ENCODE measurements at places on chromosomes 16 and 17.

GRCh38 chr17:27339198-27339835, 45.4 kb downstream of the WSB1 start:
- DNase-seq, result no peak

DNA sequence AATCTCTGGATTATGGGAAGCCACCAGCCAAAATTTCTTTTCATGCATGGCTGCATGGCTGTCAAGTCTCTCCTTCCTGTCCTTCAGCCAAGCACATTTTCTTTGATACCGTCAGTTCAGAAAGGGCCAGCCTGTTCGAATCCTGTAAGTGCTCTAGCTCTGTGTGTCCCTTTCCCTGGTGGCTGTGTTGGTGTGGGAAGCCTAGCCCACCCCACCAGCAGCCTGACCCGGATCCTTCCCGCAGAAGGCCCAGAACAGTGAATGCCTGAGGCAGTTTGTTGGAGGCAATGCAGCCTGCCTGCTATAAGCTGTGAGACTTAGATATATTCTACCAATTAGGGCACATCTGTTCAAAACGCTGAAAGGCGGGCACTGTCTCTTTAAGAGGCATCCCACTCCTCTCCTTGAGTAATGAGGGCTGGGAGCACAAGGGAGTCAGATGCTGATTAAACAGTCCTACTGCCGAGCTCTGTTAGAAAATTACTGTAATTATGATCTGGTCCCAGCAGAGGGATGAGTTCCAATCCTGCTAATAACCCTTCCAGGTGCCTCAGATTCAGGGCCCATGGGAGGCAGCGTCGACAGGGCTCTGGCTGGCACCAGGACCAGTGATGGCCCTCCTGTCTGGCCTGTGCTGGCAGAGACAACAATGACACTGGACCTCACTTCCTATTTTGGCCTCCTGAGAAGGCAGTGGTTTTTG, 18.4 kb downstream of the SNX11 start:
- no peak for DNase-seq

DNA sequence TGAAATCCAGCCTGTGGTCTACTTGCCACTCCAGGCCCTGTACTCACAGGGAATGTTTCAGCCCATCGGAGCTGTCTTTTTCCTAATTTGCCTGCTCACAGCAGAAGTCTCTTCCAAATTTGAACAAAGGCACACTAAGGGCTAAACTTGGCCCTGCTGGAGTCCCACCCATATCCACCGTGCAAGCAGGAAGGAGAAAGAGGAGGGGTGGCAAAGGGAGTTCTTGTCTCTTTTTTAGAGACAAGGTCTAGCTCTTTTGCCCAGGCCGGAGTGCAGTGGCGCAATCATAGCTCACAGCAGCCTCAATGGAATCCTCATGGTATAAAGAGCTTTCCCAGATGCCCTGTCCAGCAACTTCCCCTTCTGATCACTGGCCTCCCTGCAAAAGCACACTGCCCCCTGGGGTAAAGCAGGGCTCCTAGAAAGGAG, 2.7 kb upstream of the PRM1 start:
- no peak for DNase-seq

- no peak for DNase-seq
These were observed 51.5 kb downstream of the HIC1 start for GRCh38 chr17:2106308-2106955.

GRCh38 chr16:85515830-85516397, 97.2 kb upstream of the GSE1 start:
- DNase-seq, result no peak

DNA sequence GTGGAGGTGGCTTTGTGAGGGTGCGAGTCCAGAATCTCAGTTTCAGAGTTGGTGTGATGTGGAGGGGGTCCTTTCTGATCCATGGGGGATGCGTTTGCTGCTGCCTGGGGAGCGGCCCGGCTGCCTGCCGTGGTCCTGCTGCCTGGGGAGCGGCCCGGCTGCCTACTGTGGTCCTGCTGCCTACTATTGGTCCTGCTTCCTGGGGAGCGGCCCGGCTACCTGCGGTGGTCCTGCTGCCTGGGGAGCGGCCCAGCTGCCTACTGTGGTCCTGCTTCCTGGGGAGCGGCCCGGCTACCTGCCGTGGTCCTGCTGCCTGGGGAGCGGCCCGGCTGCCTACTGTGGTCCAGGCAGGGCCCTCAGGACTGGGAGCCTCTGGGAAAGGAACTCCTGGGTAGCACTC, 61.5 kb upstream of the ZNF750 start:
- DNase-seq, result no peak

DNA sequence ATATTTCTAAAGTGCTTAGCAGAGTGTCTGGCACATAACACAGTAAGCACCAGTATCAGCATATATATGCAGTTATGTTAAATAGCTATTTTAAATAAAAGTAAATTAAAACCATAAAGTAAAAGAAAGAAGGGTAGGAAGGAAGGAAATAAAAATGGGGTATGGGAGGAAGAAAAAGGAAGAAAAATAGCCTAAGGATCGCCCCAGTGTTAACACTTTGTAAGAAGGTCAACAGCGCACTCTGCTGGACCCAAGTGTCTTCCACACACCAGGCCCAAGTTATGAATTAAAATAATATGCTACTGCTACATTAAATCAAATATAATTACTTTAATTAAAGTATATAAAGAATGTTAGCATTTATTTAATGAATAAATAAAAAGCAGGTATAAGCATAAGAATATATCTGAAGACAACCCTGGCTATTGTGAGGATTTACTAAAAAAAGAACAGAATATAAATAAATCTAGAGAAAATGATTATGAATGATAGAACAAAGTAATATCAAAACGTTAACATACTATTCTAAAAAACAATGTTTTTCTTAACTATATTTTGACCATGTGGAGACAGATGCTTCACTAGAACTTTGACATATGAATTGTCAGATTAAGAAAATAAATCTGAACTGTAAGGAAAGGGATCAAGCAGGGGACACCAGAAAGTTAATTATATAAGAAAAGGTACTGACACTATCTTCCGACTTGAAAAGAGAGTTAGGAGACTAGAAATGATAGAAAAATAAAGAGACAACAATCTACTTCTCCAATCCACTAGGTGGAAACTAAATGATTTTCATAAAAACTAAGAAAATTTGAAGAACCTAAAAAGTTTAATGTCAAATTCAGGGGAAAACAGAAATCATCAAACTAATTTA, 25.9 kb downstream of the BRIP1 start:
- peak; percentile 74 for DNase-seq

DNA sequence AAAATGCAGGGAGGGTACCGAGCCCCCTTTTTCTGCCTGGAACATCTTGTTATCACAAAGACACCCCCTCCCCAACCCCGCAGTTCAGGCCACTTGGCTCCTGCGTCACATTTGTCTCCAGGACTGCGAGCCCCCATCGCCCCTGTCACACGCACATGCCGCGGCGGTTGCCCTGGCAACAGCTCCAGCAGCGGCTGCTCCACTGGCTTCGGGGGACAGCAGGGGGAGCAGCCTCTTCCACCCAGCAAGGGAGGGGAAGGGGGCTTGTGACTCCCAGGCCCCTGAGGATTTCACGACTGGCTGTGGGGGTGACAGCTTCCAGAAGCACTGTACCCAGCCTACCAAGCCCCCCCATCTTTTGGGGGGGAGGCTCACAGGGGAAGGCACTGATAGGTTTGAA, 2.6 kb downstream of the BAIAP3 start:
- peak; percentile 30 for DNase-seq

DNA sequence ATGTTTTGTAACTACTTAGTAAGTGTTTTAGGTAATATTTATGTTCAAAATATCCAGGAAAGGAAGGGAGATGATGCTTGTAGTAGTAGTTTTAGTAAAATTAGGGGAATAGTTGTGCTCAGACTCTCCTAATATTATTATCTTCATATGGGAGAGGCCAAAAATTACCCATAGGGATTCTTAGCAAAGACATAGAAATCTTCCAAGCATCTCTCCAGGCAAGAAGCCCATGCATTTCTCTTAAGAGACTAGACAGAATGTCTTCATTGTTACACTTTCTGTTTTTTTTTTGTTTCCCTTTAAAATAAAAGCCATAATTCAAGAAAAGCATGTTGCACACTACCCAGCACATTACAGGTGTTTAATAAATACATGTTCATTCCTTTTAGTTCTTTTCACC, 180.6 kb downstream of the CYB561 start:
- no peak for DNase-seq

GRCh38 chr17:44887971-44888954, 11.0 kb downstream of the EFTUD2 start:
- DNase-seq, result no peak

DNA sequence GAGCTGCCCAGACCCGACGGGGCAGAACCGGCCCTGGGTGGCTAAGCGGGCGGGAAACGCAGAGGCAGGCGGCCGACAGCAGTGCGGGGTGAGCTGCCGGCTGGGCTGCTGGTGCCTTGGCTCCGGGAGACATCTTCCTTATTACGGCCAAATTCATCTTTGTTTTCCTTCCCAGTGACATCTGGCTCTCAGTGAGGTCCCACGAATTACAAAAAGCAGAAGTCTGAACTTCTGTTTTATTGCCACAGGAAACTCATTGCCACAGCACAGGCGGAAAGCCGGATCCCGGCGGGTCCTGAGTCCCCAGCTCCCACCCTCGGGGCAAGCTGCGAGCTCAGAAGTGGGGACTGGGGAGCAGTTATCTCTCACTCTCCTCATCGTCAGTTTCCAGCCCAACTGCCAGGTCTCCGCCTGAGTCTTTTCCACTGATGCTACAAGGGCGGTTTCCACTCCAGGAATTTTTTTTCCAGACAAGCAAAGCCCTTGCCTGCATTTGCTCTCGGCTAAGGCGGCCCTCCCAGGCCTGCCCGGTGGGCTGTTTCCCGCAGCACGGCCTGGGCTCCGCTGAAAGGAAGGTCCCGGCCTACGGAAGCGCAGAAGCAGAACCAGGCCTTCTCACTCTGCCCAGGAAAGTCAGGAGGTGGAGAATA, 40.3 kb downstream of the CBFA2T3 start:
- DNase-seq, result no peak

GRCh38 chr17:18859256-18859655, 1.3 kb downstream of the PRPSAP2 start:
- DNase-seq, result no peak

DNA sequence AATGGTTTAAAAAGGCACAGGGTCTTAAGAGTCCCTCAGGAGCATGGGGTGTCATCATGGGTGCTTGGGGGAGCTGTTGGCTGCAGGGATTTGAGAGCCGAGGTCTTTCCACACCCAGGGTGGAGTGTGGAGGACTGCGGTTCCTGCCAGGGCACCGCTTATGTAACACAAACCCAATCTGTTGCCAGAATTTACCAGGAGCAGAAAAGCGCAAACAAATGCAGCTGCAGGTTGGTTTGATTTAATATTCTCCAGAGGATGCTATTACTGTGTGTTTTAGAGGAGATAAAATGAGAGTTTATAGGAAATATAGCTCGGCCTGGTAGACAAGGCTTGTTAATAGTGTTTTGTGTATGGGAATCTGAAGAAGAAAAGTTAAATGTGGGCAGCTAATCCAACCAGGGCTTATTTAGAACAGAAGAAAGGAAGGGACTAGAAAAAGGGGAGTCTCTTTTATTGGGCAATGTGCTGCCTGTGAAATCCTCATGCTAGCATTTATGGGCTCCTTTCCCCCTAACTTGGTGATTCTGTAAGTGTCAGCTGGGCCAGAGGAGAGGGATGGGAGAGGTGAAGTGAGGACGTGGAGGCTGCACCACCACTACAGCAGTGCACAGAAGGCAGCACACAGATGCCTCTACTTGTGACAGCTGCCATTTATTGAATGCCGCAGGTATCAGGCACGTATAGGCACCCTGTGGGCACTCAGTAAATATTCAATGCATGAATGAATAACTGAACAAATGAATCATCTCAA, 174.7 kb downstream of the KATNIP start:
- no peak for DNase-seq

GRCh38 chr17:59513934-59514841, 51.2 kb upstream of the DHX40 start:
- DNase-seq, result peak; percentile 98

DNA sequence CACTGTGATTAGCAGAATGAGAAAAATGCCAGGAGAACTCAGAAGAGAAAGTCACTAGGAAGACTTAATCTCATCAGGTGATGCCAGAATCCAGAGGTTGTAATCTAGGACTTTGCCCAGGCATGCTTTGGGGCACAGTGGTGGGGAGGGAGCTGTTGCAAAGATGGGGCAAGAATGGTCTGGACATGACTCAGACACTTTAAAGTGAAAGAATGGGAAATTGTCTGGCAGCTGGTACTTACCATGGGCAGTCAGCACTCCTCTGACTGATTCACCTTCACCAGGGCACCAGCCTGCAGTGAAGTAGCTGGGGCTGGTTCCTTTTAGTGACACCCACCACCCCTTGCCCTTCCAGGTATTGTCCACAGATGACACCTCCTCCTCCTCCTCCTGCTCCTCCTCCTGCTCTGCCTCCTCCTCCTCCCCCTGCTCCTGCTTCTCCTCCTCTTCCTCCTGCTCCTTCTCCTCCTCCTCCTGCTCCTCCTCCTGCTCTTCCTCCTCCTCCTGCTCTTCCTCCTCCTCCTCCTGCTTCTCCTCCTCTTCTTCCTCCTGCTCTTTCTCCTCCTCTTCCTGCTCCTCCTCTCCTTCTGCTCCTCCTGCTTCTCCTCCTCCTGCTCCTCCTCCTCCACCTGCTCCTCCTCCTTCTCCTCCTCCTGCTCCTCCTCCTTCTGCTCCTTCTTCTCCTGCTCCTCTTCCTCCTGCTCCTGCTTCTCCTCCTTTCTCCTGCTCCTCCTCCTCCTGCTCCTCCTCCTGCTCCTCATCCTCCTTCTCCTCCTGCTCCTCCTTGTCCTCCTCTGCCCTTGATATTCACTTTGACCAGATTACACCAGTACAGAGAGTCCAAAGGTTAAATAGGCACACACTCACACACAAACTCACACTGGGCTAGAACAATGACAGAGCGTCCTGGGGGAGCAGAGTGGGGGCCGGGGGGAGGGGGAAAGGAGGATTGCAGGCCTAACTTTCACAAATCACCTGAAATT, at the start of gene CHD9NB:
CHD9NB (minus strand) TSS at position 379 of the 983 bp plus-strand sequence. CDS start 8,739 bp downstream, outside the sequence.
- DNase-seq, result peak; percentile 62

DNA sequence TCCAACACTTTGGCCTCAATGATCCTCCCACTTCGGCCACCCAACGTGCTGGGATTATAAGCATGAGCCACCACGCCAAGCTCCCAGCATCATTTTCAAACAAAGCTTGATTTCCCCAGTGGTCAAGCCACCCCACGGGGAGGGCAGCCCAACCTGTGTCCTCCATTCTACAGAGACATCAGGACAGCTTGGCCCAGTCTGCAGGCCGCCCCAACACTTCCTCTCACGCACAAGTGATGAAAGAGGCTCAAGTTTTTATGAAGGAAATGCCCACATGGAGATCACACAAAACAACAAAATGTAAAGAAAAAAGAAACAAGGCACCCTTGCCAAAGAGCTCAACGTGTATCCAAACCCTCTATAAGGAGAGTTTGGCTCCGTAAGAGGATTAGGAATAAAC, 112.4 kb downstream of the XYLT1 start:
- DNase-seq, result no peak

DNA sequence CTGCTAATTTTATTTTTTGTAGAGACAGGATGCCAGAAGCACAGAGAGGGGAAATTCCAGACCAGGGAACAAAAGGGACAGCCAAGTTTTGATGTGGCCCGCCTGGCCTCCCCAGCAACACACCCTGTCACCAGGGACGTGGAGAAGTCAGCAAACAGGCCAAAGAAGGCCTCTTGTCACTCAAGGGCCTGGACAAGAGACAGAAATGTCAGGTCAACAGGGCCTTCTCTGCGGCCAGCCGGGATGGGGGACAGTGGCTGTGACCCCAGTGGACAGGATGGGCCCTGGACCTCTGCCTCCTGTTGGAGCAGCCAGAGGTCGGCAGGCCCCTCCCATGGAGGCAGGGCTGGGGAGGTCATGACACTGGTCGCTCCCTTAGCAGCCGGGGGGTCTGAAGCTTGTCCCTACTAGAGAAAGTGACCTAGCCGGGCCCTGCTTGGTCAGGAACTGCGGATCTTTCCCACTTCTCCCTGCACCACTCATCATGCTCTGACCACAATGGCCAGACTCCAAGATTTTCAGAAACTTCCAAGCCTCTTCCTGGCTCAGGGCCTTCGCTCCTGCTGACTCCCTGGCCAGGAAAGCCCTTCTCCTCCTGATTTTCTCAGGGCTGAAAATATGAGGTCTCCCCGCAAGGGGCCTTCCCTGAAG, 9.2 kb upstream of the TVP23A start:
- DNase-seq, result no peak

Data from RPMI8226 (cell line).